ENCODE measurements at places on chromosomes 1 and 21.
A peak's percentile ranks its signal among the peaks of the same experiment; 100 is the strongest.

DNA sequence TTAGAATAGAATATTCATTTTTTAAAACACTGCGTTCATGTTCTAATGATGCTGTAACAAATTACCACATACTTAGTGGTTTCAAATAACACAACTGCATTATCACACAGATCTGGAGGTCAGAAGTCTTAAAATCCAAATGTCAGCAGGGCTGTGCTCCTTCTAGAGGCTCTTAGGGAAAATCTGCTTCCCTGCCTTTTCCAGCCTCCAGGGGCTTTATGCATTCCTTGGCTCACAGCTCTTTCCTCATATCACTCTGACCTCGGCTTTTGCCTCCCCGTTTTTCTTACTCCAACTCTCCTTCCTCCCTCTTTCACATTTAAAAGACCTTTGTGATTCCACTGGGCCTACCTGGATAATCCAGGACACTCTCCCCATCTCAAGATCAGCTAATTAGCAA is 18.6 kb upstream of the FMN2 start:
- DNase-seq = no peak

DNA sequence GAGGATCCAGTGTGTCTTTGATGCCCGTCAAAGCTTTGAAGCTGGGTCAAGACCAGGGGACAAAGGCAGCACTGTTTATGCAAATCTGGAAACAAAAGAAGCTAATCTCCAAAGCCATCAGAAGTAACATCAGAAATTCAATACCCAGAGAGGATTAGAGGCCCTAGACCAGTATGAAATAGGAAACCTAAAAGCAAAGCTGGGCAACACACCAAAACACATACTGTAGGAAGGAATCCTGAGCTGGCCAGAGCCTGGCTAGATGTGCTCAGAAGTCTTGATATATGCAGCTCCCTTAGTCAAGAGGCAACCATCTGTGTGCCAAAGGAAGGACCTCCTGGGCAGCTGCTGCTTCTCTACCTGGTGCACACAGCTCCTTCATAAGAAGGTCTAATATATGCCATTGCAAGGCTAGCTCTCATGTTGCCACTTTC is 12.3 kb downstream of the COLGALT2 start:
- no peak for DNase-seq

DNA sequence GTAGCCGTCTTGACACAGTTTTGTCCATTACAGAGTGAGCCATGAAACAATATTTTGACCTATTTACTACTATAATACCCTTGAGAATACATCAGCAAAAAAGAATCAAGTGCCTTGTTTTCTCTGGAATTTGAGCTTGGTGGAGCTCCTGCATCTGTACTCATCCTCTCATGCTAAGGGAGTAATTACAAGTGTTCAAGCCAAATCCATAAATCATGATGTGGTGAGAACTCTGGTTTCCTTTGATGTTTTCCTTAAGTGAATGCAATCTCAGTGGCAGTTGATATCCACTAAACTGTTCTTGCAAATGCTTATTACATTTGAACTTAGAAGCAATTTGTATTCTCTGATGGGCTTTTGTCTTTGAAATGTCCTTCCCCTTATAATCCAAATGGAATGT is 824.6 kb upstream of the TMPRSS15 start:
- no peak for DNase-seq

DNA sequence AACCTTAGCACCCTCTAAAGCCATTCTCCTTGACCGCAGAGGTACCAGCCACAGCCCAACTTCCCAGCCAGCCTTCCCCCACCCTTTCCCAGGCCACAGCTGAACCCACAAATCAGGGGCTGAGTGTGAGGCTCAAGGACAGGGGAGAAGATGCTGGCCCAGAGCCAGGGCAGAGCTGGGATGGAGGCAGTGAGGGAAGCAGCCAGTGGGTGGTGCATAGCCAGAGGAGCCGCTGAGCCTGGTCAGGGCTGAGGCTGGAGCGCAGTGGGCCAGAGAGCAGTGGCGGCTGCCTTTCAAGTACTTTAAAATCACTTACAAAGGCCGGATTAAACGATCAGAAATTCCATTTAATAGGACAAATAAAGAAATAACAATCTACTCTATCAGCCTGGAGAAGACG is 36.3 kb downstream of the DMAP1 start:
- peak; percentile 46 for DNase-seq

DNA sequence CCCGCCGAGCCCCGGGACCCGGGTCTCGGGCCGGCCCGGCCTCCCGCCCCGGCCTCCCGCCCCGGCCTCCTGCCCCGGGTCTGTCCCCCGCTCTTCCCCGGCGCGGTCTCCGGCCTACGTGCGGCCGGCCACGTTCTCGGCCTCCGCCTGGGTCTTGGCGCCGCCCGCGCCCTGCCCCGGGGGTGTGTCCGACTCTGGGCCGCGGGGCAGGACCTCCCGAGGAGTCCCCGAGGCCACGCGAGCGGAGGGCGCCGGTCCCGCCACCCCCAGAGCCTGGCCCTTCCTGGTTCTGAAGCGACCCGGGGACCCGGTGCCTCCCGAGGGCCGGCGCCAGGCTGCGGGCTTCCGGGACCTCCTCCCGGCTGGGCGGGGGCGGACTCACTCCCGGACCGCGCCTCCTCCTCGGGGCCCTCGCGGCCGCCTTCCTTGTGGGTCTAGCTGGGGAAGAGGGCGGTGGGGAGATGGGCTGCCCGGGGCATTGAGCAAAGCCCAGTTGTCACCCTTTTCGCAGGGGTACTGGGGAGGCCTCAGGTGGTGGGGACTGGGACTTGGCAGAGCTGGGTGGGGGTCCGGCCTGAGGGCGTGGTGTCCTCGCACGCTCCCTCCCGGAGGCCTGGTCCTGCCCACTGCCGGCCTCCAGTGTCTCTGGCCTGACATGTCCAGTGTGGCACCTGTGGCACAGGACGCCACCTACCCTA is 558 bp downstream of the PFKL start:
- peak; percentile 88 for DNase-seq

DNA sequence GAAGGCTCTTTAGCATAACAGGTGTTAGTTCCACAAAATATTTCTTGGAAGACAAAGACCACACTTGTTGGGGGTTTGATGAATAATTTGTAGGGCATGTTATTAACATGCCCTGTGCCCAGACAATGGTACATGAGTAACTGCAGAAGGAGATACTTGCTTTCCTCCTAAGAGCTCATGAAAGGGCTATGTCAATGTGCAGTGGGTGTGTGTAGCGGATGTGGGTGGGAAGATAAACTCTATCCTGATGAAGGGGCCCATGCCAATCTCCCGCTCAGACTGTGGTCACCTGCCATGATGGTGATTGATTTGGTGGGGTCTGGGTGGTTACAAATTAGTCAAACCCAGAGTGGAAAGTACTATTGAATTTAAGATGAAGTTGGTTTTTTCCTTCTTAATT is 69.8 kb upstream of the DNAH14 start:
- DNase-seq = no peak

GRCh38 chr1:236284291-236284721 is 2.5 kb upstream of the ERO1B start:
- DNase-seq = no peak

DNA sequence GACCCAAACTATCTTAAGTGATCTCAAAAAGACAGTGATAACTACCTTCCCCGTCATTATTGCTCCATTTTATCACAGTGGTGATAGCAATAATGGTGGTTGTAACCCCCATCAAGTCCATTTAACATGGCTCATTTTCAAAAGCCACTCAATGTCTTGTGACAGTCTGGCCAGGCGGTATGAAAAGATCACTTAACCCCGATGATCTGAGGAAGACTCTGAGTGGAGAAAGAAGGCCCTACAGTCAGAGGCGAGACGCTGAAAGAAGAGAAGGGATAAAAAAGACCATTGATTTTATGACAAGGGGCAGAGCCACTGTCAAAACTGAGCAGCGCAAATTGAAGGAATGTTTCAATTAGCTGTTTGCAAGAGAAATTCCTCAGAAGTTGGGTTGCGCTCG is 417.2 kb upstream of the PBX1 start:
- DNase-seq = no peak

DNA sequence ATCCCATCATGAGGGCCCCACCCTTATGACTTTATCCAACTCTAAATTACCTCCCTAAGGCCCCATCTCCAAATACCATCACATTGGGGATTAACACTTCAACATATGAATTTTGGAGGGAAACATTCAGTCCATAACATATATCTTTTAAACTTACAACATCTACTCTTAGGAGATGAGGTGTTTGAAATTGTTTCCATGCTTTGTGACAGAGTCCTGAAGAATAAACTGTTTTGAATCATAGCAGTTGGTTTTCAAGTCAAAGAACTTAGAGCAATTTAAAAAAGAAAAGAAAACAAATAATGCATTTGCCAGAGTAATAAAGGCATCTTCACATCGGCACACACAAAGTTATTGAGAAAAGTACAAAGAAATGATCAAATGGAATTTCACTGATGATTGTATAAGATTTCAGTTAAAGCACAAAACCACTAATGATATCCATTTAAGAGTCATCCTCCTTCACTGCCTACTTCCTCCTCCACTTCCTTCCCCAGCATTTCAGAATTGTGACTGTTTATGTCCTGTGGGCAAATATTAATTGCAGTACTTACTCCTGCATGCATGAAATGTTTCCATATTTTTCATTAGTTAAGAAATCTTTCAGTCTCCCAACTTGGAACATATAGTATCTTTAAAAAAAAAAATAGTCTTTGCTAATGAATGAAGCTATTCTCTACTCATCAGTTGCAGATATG is 202.0 kb downstream of the LRRC40 start:
- DNase-seq = no peak

- no peak for DNase-seq
Measured at GRCh38 chr21:22791376-22791775, 1793.2 kb downstream of the NCAM2 start.

DNA sequence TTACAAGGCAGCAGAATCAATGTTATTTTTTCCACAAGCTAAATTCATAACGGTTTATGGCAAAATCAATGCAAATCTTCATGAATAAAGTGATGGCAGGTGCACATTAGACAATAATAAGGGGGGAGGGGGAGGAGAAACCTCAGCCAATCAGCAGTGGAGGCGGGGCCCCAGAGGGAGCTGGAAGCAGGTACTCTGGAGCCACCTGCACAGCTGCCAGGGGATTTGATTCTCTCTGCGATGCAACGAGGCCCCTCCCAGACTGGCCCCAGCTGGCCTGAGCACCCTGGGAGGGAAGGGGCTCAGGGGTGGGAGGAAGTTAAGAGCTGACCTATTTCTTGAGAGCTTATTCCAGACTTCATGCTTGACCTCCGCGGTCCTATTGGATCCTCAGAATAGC is 127.8 kb upstream of the IGSF21 start:
- no peak for DNase-seq

- DNase-seq = no peak
Measured at GRCh38 chr1:154418923-154419619, 13.9 kb downstream of the IL6R start.

Data from left ventricle myocardium superior (tissue), 1 donor.